ENCODE measurements at places on chromosomes 12 and 14.

GRCh38 chr12:8681129-8681884 lies 16.5 kb upstream of the RIMKLB start:
- DNase-seq, result peak; percentile 58

GRCh38 chr12:91191513-91192111 lies 9.0 kb upstream of the DCN start:
- DNase-seq, result no peak

DNA sequence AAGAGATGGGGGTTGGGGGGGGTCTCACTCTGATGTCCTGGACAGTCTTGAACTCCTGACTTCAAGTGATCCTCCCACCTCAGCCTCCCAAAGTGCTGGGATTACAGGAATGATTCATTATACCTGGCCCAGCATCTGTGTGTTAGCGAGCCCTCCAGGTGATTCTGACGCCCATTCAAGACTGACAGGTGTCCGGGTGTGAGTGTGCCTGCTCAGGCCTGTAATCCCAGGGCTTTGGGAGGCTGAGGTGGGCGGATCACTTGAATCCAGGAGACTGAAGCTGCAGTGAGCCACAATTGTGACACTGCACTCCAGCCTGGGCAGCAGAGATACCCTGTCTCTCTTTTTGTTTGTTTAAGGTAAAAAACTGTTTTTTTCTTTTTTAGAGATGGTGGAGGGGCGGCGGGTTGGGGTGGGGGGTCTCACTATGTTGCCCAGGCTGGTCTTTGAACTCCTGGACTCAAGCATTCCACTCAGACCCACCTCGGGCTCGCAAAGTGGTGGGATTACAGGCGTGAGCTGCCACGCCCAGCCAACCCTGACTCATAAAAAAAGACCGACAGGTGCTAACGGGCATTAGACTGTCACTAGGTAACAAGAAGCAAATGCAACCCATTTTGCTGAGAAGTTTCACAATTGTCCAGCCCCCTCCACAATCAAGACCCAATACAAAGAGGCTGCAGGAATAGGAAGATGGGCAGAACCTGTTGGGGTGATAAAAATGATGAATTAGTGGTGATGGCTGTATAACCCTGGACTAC lies 4.7 kb downstream of the VSIG10 start:
- DNase-seq, result no peak

- no peak for DNase-seq
Measured at GRCh38 chr14:101357559-101358319, 203.6 kb upstream of the DIO3 start.

- no peak for DNase-seq
Measured at GRCh38 chr12:23887055-23887835, 62.2 kb downstream of the SOX5 start.

- DNase-seq, result no peak
Measured at GRCh38 chr14:100159094-100159864, at the start of gene DEGS2. DEGS2 (minus strand) TSS chr14:100159645; CDS start chr14:100159587, 58 bp downstream.

DNA sequence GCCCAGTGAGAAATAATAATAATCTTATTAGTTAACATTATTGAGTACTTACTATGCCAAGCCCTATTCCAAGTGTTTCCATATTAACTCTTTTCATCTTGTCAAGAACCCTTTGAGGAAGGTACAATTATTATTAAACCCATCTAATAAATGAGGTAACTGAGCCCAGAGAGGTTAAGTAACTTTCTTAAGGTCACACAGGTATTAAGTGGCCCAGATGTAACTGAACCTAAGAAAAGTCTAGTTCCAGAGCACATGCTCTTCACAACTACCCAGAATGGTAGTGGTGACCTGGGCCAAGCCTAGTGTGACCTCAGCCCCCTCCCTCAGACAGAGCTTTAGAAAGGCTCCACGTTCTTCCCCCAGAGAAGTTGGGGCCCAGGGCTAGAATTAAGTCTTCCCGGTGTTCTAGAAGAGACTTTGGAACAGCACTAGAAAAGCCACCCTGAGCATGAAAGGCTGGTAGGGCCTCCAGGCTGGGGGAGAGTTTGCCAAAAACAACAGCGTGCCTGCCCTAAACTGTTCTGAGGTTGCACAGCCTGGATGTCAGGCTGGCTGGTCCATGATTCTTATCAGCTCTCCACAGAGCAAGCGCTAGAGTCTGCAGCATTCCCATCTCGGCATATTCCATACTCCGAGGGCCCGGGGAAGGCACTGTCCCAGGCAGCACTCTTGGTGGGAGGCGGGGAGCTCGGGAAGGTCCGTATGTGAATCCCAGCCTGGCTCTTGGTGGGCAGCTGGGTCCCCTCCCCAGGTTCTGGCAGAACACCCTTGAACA lies 41.3 kb upstream of the CTDSP2 start:
- peak; percentile 77 for DNase-seq

- DNase-seq, result no peak
Measured at GRCh38 chr12:94575645-94576403, 74.5 kb downstream of the TMCC3 start.

DNA sequence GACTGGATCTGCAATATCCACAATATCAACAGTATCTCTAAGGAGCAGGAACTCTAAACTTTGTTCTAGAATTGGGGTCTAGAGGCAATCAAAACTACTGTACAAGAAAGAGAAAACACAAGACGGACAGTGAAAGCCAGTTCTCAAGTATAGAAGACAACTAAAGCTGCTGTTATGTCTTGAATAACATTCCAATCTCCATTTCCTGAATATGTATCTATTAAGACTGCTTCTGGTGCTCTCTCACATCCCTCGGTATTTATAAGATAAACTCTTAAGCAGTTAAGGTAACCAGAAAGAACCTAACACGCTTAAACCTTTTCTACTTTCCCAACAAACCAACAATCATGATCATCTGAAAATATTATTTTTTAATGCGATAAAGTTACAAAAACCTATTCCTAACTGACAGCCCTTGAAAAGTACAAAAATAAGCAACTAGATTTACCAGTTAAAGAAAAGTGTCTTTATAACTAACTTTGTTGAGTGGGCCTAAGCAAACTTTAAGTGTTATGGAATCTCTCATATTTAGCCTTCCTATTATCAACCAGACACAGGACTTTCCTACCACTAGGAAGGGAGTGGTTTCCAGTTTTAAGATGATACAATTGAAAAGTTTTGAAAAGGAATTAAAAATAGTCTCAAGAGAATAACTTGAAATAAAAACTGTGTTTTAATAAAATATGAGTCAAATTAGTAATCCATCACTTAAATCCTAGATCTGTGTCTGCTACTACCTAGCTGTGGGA lies 30.7 kb downstream of the NUMB start:
- no peak for DNase-seq

DNA sequence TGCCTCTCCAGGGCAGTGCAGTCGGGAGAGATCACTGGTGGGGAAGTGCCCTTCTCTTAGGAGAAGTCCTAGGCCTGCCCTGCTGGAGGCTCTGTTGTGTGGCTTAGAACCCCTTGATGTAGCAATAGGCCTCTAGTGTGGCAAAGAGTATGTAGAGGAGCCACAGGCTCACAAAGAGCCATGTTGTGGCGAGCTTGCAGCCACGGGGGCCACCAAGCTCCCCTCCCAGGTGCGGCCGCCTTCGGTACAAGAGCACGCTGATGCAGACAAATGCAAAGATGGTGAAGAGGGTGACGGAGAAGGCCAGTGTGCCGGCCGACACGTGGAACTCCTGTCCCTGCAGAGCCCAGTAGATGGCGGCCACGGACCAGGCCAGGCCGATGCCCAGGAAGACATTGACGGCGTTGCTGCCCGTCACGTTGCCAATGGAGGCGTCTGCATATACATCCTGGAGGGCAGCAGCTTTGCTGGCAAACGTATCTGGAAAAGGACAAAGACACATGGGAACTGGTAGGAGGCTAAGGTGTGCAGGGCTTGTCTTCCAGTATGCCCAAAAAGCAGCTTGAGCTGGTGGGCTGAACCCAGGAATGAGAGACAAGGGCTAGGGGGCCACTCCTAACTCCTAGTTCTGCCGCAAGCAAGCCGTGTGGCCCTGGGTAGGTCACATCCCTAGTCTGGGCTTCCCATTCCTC lies 142.8 kb downstream of the SLC8A3 start:
- DNase-seq, result peak; percentile 30

- DNase-seq, result no peak
Measured at GRCh38 chr12:52238207-52238840, 5.3 kb downstream of the KRT7 start.

DNA sequence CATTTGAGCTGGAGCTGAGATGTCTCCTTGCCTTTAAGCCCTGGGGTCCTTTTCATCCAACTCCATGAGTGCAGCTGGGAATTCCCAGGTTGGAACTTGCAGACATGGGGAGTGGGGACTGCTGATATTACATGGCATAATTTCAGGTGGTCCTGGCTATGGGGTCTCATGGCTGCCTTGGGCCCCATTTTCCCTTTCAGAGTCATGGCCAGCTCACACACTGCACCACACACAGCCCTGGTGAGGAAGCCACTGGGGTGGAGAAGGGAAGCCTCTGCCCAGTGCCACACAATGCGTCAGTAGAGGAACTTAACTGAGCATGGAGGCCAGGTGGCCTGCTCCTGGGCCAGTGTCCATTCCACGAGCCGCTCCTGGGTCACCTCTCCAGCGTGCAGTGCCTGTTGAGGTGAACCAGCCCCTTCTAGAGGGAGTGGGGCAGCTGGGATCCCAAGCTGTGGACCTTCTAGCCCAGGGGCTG lies 17.3 kb upstream of the KRT86 start:
- no peak for DNase-seq

DNA sequence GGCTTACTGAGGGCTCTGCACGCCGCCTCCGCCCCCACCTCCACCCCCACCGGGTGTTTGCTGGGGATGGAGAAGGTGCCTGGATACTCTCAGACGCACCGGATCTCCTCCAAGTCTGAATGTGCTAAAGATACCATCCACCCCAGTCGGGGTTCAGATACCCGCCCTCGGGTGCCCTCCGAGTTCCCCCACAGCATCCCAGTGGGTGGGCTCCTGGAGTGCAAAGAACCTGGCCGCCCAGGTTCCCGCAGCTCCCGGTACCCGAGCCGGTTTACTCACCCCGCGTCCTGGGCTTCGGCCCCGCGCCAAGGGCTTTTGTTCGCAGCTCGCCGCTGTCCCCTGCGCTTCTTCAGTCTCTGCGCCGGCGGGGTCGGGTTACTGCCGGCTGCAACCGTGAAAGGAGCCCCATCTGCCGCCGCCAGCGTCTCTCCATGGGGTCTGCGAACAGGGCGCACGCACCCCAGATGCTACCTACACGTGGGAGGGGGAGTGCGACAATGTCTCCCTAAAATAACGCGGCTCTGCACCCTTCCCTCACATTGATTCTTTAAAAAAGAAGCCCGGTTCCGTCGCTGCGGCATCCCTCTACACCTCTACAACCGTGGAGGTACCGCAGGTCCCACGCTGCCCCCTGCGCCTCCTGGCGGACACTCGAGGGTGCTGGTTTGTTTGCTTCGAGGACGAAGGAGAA lies at the start of gene CCDC177:
TSS of gene CCDC177 (minus strand) at position 609 of the 691 bp plus-strand sequence. CDS start 1,249 bp downstream, outside the sequence.
- DNase-seq, result peak; percentile 46

DNA sequence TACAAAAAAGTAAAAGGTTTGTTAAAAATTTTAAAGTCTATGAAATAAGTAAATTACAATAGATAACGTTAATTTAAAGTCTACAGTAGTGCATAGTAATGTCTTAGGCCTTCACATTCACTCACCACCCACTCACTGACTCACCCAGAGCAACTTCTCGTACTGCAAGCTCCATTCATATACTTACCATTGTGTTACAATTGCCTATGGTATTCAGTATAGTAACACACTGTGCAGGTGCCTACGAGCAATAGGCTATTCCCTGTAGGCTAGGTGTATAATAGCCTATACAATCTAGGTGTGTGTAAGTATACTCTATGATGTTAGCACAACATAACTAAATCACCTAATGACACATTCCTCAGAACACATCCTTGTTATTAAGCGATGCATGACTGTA lies 435.3 kb upstream of the TMTC1 start:
- DNase-seq, result no peak

- no peak for DNase-seq
Measured at GRCh38 chr12:19082365-19082911, 47.1 kb upstream of the PLEKHA5 start.

DNA sequence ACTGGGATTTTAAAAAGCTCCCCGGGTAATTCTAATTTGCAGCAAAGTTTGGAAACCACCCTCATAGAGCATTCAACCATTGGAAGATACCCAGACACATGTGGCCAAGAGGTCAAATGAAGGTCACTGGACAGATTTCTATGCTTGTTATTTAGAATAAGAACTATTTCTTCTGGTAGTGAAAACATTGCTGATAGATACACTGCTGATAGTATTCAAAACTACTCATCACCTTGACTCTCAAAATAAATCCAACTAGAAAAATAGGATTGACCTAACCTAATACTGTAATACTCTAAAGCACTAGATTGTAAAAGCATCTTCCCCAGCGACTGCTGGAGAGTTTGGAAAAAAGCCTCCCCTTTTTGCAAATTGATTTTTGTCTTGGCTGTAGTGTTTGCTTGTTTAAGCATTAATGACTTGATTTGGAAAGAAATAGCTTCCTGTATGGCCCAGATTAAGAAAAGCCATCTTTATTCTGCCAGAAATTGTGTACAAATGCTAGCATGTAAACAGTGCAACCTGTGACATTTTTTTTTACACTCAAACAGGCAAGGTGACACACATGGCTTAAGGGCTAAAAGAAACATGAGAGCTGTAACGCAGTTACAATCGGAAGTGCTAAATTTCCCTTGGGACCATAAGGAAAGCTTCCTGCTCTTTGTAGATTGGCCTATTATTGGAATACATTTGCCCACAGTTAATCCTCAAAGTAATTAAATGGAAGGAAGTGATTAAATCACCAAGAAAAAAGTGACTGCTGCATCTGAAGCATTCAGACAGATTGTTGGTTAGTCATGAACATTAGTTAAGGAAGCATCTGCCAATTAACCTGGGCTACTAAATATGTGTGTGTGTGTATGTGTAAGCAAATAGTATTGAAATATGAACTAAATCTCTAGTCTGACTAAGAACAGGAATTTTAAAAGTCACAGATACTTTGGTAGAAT lies 356.5 kb upstream of the ATP2B1 start:
- peak; percentile 61 for DNase-seq

GRCh38 chr12:114820796-114821195 lies 136.8 kb upstream of the TBX3 start:
- no peak for DNase-seq

- no peak for DNase-seq
Measured at GRCh38 chr12:53789570-53789969, 37.8 kb upstream of the CISTR start.

GRCh38 chr12:5059358-5059757 lies 15.7 kb downstream of the KCNA5 start:
- no peak for DNase-seq
